Stimulated activated CD8-positive, alpha-beta memory T cell treated with anti-CD3 and anti-CD28 coated beads, Interleukin-4, amount 100 ng/mL, for 4 hours (primary cell): ENCODE measurements at places on chromosomes 5 and 9.

- DNase-seq = no peak
Measured at GRCh38 chr5:138033386-138033808, 518 bp upstream of the FAM13B start.

DNA sequence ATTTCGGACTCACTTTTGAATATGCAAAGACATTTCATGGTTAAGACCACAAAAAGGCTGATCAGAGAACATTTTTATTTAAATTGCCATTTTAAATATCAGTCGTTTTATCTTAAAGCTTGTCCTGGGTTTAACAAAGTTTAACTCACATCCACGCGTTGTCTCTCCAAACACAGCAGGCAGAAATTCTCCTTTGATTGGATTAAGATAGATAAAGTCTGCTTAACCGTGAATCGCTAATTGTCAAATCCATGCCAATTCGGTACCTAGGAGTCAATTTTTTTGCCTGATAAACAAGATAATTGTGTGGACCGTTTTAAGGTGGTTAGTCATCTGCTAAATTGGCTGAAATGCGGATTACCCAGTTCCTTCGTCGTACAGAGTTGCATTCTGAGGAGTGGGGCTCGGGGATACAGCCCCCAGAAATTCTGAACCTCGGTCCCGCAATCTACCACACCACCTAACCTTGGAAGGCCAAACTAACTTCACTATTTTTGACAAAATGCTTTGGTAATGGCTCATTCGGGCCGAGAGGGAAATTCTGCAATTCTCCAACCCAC is 665 bp upstream of the BTF3 start:
- DNase-seq = no peak

- no peak for DNase-seq
Measured at GRCh38 chr5:73317523-73317922, 131.1 kb downstream of the FOXD1 start.

GRCh38 chr5:172902497-172903472 is 56.4 kb upstream of the RPL26L1 start:
- DNase-seq = no peak

DNA sequence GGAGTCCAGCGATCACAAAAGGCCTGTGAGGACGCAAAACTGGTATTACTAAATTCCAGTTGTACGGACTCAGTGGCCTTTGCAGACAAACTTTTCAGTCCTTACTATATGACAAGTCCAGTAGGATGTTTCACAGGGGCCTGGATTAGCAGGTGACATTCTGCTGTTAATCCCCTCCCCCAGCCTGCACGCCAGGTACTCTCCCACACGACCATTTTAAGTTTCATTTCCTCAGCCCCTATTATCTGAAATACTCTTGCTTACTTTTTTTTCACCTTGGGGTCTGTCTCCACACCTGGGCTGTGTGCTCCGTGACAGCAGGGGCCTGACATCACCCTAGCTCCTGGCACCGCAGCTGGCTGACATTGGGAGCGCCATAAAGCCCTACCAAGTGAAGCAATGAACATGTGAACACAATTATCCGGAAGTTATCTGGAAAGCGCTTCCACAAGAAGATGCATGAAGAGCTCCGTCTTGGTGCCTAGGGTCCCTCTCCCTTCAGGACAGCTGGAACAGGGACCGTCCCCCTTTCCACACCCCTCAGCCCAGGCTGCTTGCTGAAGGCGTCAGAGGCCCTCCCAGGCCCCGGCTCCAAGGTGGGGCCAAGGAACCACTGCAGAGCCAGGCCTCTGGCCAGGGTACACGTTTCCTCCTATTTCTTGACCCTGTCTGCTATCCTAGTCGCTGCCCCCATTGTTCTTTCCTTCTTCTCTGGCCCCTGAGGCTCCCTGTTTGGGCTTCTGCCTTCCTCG is 39.7 kb upstream of the ZNF622 start:
- no peak for DNase-seq

DNA sequence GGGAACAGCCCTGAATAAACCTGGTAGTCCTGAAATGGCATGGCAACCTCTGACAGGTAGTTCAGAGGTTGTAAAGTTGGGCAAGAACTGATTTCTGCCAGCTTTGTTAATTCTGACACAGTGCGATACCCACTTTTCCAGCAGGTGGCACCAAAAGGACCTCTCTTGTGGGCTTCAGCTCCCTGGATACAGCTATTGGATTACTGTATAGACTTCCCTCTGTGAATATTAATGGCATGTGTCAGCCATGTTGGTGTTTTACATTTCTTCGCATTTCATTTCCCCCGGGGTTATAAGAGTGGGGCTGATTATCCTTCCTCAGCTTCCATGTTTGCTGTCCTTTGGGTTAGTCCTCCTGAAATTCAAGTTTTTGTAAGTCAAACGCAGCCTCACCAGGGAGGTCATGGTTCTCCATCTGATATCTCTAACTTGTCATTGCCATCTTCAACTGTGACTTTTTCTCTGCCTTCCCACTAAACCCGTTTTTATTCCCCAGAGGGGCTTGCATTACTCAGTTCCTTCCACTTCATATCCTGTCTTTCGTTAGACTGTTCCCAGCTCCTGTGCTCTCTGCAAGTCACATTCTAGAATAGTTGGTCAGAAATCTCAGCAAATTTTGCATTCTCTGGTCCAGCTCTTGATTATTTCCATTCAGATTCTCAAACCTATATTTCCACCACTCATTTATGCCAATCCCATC is 135.6 kb downstream of the LIFR start:
- DNase-seq = no peak

- DNase-seq = no peak
Measured at GRCh38 chr5:171313481-171314206, 4.6 kb downstream of the TLX3 start.

GRCh38 chr5:156201788-156202403 is 125.1 kb upstream of the SGCD start:
- DNase-seq = no peak

DNA sequence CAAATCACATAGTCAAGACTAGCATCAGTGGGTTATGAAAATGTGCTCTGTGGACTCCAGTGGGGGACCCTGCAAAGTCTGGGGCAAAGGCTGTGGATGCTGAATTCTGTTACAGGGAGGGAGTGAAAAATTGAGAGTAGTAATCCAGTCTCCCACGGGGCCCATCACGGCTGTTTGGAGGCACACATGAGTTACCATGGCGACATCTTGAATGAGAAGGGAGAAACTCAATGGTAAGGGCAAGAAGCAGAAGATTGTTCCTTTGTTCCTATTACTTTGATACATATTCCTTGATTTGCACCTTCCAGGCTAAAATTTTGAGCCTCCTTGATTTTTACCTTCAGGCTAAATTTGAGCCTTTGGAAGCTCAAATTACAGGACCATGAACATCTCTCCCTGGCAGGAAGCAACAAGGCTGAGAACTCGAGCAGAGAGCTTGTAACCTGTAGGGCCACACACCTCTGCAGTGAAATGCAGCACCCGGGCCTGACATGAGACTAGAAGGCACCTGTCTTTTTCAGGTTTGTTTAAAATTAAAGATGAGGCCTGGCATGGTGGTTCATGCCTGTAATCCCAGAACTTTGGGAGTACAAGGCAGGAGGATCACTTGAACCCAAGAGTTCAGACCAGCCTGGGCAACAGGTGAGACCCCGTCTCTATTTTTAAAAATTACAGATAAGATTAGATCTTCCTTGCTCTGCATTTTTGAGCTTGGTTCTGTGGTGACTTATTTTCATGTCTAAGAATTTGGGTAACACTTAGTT is 31.0 kb upstream of the ZFR start:
- no peak for DNase-seq

GRCh38 chr9:107905308-107906020 is 415.9 kb upstream of the KLF4 start:
- no peak for DNase-seq

GRCh38 chr9:122807271-122807900 is 7.5 kb downstream of the OR1K1 start:
- DNase-seq = no peak

DNA sequence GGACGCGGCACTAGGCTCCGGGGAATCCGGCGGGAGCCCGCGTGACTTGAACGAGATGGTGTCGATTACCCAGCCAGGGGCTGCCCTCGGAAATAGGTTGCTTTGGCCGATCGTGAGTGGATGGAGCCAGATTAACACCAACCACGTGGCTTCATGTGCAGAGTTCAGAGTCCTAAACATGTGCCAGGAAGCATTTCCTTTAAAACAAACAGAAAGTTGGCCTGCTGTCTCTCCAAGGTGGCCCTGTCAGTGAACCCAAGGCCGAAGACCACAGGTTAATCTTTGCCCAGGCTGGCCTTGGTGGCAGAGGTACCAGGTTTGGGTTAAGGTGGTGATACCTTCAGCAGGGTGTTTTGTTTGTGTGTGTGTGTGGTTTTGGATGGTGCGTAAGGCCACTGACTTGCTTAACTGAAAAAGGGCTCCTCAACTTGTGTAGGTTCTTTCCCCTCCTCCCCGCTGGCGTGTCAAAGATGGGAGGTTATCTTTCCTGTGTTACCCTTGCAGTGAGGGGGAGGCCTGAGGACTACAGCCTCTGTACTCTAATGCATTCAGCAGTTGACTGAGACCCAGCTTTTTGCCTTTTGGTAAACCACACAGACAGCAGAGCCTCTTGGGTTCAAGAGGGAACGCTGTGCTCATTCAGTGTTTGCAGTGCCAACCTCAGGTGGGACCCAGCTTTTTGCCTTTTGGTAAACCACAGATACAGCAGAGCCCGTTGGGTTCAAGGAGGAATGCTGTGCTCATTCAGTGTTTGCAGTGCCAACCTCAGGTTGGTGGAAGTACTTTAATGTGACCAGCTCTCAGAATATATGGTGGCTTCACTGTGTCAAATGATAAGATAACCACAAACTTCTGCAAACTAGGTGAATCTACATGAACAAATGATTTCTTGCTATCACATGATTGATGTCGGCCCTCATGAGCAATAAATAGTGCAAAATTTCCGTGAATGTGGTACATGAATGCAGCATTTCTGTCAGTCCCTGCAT is 1.4 kb downstream of the IQGAP2 start:
- DNase-seq = peak; percentile 31

DNA sequence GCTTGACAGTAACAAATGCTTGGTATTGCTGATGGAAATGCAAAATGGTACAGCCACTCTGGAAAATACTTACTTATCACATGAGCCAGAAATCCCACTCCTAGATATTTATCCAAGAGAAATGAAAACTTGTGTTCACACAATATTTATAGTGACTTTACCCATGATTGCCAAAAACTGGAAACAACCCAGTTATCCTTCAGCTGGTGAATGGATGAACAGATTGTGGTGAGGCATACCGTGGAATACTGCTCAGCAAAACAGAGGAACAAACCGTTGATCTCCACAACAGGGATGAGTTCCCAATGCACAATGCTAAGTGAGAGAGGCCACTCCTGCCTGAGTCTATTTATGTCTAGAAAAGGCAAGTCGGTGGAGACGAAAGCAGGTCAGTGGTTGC is 40.5 kb upstream of the LRRC14B start:
- DNase-seq = no peak

GRCh38 chr5:75156585-75156984 is 80.1 kb downstream of the ANKRD31 start:
- no peak for DNase-seq

DNA sequence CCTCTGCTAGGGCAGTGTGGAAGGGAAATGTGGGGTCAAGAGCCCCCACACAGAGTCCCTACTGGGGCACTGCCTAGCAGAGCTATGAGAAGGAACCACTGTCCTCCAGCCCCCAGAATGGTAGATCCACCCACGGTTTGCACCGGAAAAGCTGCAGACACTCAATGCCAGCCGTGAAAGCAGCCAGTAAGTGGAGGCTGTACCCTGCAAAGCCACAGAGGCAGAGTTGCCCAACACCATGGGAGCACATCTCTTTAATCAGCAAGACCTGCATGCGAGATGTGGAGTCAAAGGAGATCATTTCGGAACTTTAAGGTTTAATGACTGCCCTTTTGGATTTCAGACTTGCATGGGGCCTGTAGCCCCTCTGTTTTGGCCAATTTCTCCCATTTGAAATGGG is 52.2 kb downstream of the GKAP1 start:
- DNase-seq = no peak

DNA sequence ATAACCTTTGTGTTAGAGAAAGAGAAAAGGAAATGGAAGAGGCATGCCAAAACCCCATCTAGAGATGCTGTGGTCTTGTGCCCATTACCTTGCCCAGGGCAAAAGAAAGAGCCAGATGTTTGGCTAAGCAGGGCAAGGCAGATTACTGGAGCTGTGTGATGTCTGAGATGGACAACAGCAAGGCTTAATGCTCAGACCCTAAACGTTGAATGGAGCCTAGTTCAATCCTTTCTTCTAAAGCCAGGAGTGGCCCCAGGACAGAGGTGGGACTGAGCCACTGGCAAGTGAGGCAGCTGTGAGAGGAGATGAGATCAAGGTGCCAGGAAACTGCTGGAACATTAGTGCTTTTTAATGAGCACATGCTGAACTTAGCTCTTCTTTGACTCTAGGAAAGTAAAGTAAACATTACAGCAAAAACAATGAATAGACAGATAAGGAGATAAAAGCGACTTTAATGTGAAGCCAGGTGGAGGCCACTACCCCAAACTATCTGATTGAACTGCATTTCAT is 143.0 kb upstream of the EGFLAM start:
- DNase-seq = no peak

GRCh38 chr5:55897905-55898304 is 46.7 kb downstream of the IL31RA start:
- no peak for DNase-seq

GRCh38 chr9:95815133-95815532 is 60.4 kb upstream of the ERCC6L2 start:
- no peak for DNase-seq

DNA sequence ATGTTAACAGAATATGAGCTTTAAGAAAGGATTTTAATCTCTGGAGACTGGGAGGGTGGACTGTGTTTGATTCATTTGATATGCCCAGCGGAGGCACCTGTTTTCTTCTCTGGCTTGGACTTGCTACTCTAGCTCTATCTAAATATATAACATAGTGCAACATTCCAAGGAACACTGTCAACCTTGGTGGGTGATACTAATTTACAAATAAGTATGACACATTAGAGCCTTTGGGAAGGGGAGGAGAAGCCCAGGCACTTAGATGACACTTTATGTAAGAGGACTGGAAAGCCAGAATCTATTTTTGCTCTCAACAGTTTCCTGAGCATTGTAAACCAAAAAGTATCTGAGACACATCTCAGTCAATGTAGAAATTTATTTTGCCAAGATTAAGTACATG is 83.4 kb upstream of the SHISAL2B start:
- no peak for DNase-seq

DNA sequence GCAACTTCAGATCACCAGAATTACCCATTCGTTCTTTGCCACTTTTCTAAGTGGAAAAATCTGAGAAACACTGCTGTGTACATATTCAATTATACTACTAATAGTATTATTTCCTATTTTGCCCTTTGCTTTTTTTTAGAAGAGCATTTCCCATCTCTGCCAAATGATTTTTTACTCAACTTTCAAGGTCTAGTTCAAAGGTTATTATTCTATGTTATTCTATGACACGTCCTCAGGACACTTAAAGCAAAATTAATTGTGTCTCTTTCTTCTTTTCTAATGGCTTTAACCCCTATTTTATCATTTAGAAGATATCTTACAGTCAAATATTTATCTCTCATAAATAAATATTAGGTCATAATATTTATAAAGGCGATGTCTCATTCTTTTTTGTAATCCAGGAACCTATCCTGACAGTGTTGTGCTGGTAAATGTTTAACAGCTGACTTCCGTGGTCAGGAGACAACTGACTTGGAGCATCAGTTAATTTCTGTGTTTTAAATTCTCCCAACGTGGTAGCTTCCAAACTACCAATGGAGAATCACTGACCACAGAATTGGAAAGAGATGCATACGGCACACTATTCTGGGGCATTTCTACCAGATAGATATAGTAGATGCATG is 375.2 kb downstream of the ARRDC3 start:
- DNase-seq = no peak
